ENCODE measurements at places on chromosomes 5 and 9. TPM values are rescaled to one million over a fixed set of nuclear protein-coding genes. Genes with fewer than 3 reads are reported as not detected.

The HOMER1 gene
- 46.3 TPM for total RNA-seq

The TEX48 gene
- not detected for total RNA-seq

GRCh38 chr5:178396796-178397720 is 164.5 kb upstream of the PHYKPL start:
- DNase-seq = peak; percentile 62

DNA sequence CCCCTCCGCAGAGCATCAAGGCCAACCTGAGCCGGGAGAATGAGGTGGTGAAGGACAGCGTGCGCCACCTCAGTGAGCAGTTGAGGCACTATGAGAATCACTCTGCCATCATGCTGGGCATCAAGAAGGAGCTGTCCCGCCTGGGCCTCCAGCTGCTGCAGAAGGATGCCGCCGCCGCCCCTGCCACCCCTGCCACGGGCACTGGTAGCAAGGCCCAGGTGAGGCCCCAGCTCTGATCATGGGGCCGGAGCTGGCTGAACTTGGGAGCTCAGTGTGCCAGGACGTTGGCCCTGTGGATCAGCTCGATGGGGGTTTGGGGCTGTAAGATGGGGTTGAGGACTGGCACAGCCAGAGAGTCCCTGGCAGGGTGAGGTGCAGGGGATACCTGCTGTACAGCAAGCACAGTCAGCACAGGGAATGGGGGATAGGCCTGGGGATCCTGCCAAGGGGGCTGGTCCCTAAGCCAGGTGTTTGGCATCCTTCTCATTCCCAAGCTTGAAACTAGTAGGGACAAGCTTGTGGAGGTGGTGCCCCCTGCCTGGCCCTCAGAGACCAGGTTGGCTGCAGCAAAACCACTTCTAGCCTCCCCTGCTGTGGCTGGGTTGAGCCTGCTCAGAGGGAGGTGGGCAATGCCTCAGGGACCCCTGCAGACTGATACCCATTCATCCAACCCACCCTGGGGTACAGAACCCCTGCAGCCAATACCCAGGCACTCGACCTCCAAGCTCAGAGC is 22.5 kb downstream of the OLFML2A start:
- no peak for DNase-seq

The ROPN1L gene
- not detected for total RNA-seq

- DNase-seq = no peak
Measured at GRCh38 chr5:108818613-108819272, 71.0 kb downstream of the FER start.

DNA sequence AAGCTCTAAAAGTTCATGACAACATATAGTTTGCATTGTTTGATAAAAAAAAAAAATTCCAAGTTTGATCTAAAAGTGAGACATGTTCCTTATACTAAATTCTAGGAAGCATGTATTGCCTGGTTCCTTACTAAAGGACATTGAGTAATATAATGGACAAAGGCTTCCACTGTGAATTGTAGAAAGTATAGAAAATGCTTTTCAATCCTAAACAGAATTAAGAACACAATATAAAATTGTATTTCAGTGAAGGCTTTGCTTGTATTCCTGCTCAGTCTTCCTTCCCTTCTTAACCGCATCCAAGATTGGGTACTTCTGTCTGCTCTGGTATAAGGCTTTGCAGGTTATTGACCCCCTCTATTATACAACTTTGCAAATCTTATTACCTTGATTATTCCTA is 2.4 kb downstream of the RECK start:
- no peak for DNase-seq

The PLPPR1 gene
- 2.0 TPM for total RNA-seq

Measured in GM23338 (cell line).